ENCODE measurements at places on chromosomes 7 and 10.

DNA sequence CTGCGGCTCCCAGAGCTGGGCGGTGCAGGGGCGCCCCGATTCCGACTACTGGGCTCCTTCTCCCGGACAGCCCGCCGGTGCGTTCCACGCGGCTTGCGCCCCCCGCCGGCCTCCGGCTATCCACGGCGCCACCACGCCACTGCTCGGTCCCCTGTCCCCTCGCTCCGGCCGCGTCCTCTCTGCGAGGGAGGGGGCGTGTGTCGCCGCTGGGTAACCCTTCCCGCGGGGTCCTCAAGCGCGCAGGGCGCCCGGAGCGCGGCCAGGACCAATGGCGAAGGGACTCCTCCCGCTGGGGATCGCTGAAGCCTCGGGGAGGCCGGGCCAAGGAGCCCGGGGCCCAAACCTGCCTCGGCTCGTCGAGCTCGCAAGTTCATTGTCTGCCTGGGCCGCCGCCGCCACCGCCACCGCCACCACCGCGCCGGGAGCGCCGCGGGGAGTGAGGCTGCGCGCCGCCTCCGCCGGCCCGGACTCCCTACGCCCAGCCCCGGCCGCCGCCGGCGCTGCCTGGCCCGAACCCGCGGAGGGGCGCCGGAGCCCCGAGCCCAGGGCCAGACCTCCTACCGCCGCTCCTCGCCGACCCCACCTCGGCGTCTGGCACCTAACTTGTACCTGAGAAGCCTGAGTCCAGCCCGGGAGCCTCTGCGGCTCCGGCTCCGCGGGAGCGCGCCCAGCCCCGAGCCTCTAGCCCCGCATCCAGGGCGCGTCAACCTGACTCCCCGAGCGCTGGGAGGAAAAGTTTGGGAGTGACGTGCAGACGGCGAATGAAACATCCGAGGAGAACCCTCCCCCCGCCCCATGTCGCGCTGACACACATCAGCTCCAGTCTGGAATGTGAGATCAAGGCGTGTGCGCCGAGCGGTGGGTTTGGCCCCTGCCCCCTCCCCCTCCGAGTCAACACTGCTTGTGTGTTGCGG lies at the start of gene CHST15:
TSS of gene CHST15 (minus strand) at position 739 of the 914 bp plus-strand sequence. CDS start 47,386 bp downstream, outside the sequence.
- DNase-seq = peak; percentile 67

DNA sequence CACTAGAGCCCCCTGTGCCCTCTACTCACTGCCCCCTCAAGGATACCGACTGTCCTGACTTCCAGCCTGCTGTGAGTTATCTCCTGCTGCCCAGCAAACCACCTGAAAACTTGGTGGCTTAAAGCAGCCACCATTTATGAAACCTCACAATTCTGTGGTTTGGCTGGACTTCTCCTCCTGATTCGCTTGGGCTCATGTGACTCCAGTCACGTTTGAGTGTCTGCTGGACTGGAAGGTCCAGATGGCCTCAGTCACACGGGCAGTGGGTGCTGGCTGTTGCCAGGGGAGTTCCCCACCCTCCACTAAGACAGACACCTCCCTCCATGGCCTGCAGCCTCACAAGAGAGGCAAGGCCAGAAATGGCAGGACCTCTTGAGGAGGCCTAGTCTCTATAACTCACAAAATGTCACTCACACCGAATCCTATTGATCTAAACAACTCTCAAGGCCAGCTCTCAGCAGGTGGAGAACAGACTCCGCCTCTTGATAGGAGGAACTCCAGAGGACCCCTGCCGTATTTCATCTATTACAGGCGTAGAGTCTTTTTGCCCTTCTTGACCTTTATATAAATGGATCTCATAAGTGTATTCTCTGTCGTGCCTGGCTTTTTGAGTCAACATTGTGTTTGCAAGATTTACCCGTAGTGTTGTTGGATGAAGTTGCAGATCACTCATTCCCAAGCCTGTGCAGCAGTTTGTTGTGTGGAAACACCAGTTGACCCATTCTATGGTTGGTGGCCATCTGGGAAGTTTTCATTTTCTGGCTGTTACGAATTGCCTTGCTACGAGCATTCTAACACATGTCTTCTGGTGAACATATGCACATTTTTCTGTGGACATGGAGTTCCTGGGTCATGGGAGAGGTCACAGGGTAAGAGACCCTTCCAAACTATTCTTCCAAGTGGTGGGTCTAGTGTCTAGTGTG lies 48.3 kb downstream of the ZMIZ1 start:
- DNase-seq = no peak

DNA sequence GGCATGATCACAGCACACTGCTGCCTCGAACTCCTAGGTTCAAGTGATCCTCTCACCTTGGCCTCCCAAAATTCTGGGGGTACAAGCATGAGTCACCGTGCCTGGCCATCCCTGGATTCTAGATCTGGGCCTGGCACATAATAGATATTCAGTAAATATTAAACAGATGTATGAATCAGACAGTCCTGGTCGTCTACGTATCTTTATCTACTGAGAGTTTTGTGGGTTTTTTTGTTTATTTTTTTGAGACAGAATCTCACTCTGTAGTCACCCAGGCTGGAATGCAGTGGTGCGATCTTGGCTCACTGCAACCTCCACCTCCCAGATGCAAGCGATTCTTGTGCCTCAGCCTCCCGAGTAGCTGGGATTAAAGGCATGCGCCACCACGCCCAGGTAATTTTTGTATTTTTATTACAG lies 24.3 kb upstream of the ITGB1 start:
- no peak for DNase-seq

DNA sequence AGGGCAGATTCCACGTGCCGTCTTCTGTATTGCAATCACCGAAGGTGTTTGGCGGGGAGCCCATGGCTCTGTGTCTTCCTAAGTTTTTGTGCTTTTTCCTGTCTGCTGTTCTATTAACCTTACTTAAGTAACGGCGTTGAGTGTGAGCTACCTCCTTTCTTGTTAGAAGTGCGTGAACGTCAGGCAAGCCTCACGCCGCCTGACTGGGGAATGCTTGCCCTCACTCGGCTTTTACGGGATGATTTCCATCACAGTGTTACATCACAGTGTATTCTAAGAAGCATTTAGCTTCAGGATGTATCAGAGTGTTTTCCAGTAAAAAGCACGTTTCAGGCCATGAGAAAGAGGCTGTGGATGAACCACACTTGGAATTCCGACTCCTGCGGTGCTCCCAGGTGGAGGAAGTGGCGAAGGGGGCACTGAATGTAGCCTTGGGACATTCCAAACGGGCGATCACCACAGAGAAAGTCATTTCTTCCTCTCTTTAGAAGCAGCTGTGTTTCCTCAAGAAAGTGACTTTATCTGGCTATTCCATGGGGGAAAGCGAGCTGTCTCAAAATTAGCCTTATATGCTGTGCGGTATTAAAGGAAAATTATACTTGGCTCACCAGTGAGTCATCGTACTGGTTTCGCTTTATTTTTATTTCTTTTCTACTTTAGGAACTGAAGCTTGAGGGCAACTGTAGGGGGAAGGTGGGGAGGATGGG lies 290.7 kb downstream of the KLF6 start:
- DNase-seq = no peak

DNA sequence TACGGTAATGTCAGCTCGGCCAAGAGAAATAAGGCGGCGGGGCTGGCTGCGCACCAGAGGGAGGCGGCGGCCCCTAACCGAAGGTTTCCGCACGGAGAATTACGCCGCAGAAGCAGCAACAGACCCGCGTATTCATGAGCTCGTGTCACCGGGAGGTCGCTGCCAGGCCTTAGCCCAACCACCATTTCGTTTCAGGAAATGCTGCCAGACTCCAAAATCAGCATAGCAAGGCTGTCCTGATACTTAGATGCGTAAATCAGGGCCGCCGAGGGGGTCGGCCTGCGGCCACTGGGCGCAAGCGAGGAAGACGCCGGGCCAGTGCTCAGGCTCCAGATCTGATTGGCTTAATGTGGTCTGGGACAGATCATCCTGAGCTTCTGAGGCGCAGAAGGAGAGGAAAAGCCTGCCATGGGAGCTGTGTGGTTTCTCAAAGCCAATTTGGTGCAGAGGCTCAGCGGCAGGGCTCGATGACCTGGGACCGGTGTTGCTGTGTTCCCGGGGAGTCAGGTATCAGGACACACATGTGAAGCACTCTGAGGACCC lies 247.9 kb downstream of the BAMBI start:
- no peak for DNase-seq

All from SW480 (cell line).